ENCODE measurements at places on chromosomes 3 and 15. TPM values are rescaled to one million over a fixed set of nuclear protein-coding genes. Genes with fewer than 3 reads are reported as not detected.

- DNase-seq = no peak
Measured at GRCh38 chr15:52236013-52236412, 44.8 kb upstream of the GNB5 start.

DNA sequence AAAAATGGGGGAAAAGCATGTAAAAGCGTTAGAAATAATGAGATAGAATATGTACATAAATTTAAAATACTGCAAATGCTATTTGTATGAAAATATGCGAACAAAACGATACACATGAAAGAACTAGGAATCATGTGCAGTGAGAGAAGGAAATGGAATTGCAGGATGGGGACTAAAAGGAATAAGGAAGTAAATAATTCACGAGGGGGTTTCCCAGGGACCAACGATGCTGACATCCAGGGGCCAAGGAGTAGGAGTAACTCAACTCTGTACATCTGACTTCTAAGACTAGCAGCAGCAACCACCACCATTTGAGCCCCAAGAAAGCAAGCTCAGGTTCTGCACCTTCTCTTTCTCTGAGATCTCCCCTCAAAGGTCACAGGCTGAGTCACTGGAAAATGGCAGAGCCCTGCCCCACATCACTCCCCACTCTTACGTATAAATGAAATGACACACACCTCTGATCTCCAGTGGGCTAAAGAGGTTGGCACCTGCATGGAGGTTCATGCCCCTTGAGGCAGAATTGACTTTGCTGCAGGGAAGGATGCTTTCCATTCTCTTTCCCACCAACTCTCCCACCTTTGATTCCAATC lies 100.0 kb upstream of the DLG1 start:
- DNase-seq = no peak

GRCh38 chr15:45378149-45378912 lies at the start of gene GATM:
TSS of gene GATM (minus strand) at chr15:45378544. CDS start at chr15:45378453, 91 bp downstream.
- DNase-seq = peak; percentile 83

DNA sequence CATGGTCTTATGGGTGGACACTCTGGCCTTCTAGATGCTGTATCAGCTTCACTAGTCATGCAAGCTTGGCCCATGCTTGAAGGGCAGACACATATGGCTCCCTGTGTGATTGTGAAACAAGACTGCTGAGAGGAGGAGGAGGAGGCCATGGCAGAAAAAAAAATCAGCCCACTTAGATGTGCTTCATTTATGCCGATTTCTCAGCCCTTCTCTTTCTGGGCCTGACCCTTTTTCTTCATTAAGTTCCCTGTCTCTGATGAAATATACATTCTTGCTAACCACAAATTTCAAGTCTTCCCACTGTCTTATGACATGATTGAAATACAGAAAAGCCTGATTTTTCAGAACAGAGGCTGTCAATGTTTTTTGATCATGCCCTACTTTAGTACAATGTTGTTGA lies 213.0 kb upstream of the FEZF2 start:
- peak; percentile 46 for DNase-seq

Gene GCSAM
- not detected for total RNA-seq

Data from IMR-90 (cell line).